ENCODE measurements at places on chromosomes 5 and 9. TPM values are rescaled to one million over a fixed set of nuclear protein-coding genes. Genes with fewer than 3 reads are reported as not detected.
A peak's percentile ranks its signal among the peaks of the same experiment; 100 is the strongest.

DNA sequence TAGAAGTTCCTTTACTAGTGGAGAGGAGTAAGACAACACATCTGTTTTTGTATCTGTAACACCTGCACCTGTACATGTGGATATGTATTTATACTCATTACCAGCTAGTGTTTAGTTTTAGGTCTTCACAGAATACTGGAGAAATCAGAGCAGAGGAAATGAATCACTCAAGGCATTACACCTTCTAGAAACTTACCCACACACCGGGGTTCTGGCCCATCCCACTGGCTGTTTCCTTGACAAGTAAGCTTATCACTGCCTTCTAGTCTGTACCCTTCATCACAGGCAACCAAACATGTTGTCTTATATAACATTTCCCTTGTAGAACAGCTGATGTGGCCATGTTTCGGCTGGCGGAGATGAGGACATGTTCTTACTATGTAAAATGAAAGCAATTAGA lies 76.7 kb downstream of the SVEP1 start:
- peak; percentile 26 for DNase-seq

- no peak for DNase-seq
Observed at GRCh38 chr5:172145870-172146747, 41.9 kb downstream of the STK10 start.

GRCh38 chr5:180817893-180818674 lies 15.5 kb upstream of the MGAT1 start:
- no peak for DNase-seq

- peak; percentile 95 for DNase-seq
Observed at GRCh38 chr9:82021198-82021597, 32.6 kb downstream of the SPATA31D1 start.

DNA sequence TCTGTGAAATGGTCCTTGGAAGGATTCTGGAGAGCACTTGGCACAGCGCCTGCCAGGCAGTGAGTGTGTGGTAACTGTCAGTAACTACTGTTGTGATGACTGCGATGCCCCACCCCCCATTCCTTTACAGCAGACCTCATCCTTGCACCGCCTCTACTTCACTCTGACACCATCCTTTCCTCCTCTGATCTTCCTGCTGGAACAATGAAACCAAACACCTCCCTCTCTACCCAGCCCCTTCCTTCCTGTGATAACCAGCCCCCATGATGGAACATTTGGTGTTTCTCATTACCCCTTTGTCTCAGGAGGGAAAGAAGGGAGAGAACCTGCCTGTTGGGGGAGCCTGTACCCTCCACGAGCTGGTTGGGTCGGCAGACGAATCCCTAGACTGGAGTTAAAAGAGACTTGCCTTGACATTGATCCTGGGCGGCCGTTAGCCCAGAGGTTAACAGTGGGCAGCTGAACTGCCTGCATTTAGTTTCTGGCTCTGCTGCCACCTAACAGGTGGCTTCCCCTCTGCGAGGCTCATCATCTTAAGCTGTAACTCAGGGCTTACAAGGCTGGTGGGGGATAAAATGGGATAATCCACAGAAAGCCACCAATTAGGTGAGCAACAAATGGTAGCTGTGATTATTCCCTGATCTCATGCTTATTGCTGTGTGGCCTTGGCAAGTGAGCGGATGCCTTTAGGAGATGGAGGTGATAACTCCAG lies 34.2 kb upstream of the GRPEL2 start:
- DNase-seq = peak; percentile 71

- DNase-seq = no peak
Observed at GRCh38 chr5:172481011-172481800, 26.9 kb upstream of the SH3PXD2B start.

DNA sequence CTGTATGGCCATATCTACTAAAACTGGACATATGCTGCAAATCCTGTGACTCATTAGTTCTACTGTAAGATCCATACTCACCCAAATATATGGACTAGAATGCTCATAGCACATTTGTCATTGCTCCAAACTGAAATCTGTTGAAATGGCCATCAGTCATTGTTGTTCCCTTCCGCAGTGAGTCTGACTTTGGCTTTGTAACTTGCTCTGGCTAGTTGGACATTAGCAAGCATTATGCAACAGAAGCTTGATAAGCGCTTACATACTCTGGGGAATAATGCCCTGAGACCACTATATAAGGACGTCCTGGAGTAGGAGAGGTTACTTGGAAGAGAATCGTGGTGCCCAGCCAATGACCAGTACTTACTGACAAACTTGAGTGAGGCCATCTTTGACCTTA lies 9.0 kb downstream of the KIAA1958 start:
- no peak for DNase-seq

DNA sequence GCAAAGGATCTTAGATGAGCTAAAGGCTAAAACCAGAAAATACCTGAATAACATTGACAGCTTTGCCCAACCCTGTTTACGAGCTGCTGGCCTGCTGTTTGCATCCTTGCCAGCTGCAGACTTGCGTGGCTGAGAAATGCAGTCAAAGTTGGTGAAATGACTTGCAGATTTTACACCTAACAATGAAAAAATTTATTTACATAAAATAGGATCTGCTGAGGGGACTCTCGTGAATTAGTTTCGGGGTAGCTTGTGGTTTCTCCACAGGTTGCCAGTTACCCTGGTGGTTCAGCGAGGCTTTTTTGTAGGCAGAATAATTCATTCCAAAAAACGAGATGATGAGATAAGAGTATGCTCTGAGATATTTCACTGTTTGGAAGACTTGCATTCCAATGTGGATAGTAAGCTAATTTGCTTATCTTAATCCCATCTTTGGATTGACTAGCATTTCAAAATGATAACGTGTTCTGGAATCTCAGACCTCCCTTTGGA lies 65.7 kb upstream of the FANCC start:
- DNase-seq = peak; percentile 48

DNA sequence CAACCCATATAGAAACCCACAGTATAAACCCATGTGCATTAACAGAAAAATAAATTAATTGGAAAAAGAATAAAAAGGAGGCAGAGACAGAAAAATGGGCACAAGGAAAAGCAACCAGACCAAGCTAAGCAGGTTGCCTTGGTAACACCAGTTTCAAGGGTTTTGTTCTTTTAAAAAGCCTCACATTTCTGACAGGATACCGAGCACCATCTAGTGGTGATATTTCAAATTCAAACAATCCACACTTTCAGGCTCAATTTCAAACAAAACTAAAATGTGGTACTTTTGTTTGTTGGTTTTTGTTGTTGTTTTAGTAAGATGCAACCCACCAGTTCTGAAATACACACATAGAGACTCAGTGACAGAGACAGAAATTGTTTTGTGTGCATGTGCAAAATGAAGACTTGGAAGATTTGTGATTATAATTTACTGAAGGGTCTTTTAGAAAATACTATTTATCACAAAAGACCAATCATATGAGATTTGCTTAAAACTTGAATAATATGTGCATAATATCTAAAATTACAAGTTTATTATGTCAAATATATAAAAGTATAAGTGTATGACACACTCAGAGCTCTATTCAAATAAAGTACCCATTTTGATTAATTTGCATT lies 318.2 kb downstream of the SLCO4C1 start:
- peak; percentile 50 for DNase-seq

Gene GPX8
- total RNA-seq = 48.7 TPM

GRCh38 chr9:128068386-128069205 lies 564 bp downstream of the SLC25A25 start:
- DNase-seq = no peak

GRCh38 chr5:43947935-43948334 lies 345.0 kb downstream of the NNT start:
- no peak for DNase-seq

- DNase-seq = no peak
Observed at GRCh38 chr5:151680944-151681427, 5.7 kb downstream of the SPARC start.

DNA sequence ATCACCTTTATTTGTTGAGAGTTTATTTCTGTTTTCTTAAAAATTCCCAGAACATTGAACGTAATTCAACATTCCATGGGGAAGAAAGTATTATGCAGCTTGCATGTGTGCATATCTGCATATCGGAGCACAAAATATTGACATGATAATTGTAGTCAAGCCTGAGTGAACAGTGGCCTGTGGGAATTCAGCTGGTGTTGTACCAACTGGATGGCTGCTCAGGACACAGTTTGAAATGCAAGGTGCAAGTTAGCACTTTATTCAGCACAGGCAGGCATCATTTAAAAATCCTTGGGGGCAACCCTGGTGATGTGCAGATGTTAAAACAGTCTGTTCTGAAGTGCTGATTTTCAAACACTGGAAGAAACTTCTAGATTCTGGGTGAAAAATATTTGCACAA lies 82.4 kb downstream of the CNTLN start:
- DNase-seq = no peak

Gene FOXD4L6
- total RNA-seq = 0.13 TPM

GRCh38 chr9:22650946-22651345 lies 204.3 kb downstream of the DMRTA1 start:
- no peak for DNase-seq

DNA sequence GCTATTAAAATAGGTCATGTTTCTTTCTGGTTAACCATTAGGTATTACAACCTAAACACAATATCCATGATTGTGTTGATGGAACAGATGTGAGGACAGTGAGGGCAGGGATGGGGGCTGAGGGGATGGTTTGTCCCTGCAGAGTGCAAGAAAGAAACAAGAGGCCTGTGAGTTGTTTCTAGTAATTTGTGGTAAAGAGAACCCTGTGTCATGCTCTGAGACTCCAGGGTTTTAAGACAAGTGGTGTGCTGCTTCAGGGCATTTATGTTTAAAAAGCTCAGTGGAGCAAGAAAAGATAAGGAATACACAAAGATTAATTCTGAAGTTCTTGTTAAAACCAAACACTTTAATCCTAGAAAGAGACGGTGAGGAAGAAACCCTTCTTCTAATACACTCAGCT lies 656.5 kb downstream of the TLE1 start:
- DNase-seq = no peak

DNA sequence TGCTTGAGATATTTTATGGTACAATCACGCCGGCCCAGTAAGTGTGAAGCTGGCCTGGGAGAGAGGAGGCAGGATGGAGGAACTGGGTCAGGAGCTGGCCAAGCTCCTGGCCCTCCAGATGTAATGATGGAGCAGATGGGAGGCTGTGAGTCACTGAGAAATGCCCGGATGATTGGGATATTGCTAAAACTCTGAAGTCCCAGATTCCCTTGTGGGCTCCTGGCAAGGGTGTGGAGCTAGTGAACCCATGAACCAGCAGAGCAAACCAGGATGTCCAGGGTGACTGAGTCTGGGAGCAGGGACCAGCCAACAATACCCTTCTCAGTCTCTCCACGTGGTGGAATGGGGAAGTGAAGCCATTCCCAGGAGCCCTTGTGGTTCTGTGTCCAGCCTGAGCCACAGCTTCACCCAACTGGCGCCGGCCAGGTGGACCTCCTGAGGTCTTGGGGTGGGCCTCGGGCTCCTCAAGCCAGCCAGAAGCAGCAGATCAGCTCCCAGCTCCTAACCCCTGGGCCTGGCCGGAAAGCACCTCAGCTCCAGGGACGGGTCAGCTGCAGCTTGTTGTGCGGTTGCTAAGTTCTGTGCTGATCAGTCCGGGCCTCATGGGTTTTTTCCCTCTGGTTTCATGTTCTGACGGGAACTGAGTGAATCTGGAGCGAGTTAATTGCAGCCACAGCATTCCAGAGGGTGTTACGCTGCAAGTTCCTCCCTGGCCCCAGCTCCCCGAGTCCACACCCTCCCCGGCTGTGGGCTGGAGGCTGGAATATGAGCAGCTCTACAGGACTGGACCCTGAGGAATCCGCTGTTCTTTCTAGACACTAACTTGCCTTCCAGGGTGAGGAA lies 37.6 kb downstream of the DUSP1 start:
- DNase-seq = peak; percentile 93

Gene PCDHGA11
- total RNA-seq = 0.50 TPM

DNA sequence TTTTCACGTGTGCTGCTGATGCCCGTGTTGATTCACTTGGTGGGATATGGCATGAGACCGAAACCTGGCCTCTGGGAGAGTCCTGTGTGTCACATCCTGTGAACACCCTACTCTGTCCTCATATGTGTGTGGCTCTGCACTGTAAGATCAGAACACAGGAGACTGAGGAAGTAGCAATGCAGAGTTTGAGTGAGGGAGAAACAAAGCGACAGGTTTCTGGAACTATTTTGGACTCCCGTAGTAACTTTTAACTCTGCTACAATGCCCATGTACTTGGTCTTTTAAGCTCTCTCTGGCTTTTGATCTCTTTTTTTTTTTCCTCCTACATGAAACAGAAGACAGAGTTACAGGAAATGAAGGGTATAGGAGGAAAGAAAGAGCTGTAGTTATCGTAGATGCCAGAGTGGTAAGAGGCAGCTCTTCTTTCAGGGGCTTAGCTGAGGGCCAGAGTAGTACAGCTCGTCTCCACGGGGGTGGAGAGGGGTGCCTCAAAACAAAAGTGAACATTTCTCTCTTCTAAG lies 26.6 kb downstream of the GRAMD2B start:
- DNase-seq = peak; percentile 90

DNA sequence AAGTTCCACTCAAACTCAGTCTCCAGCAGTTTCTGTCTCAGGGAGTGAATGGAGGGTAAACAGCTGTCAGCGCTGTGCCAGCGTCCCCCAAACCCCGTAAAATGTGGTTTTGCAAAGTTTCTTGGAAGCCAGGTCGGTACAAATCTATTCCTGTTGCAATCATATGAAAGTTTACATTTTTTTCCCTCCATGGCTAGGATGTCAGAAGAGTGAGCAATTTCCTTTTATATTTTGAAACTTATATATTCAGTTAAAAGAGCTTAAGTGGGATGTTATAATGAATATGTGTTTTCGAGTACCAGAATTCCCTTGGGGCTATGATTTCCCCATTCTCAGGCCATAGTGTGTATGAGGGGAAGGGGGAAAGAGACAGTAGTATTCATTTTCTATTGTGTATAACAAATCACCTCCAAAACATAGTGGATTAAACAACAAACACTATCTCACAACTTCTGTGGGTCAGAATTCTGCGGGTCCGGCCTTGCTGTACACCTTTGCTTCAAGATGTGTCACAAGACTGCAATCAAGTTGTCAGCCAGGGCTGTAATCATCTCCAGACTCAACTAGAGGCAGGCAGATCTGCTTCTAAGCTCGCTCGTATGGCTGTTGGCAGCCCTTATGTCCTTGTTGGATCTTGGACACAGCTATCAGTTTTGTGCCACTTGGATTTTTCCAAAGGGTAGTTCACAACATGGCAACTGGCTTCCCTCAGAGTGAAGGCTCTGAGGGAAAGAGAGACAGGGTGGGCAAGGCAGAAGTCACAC lies 107.4 kb downstream of the SNX18 start:
- no peak for DNase-seq

GRCh38 chr5:15520856-15521255 lies 20.9 kb downstream of the FBXL7 start:
- DNase-seq = no peak

DNA sequence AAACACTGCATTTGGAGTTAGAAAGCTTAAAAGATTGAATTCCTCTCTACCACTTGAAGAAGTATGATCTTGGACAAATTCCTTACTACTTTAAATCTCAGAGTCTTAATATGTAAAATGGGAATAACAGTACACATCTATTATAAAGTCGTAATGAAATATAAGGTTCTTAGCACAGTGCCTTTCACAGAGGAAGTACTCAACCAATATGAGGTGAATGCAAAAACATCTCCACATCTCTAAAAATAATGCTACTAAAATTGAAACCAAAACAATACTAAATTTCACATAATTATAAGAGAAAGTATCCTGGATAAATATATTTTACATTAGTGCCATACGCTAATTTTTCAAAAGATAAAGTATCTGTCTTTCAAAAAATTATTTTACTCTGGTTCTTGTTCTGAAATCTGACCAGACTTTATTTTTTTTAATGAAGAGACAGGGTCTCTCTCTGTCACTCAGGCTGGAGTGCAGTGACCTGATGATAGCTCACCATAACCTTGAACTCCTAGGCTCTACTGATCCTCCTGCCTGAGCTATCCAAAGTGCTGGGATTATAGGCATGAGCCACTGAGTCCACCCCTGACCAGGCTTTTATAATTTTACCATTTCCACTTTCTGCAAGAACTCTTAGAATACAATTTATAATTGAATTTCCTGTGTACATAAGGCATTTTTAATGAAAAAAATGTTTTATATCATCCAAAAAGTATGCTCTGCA lies 21.3 kb upstream of the FNIP1 start:
- no peak for DNase-seq
